Cortex of kidney (tissue), 1 donor: ENCODE measurements at places on chromosomes 7 and 10.

DNA sequence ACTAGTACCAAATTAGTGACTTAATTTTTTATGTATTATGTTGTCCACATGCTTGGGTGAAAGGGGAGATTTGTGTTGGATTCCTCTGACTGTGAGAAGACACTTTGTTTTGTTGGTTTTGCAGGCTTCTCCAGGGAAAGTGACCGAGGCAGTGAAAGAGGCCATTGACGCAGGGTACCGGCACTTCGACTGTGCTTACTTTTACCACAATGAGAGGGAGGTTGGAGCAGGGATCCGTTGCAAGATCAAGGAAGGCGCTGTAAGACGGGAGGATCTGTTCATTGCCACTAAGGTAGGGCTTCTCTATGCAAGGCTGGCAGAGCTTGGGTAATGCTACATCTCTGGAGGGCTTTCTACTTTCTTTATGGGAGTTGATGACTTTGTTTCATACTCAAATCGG lies 4.5 kb downstream of the AKR1E2 start:
- DNase-seq = no peak

- no peak for DNase-seq
Measured at GRCh38 chr7:51165337-51165736, 151.3 kb downstream of the COBL start.

GRCh38 chr7:151312831-151313809 lies 28.5 kb upstream of the NUB1 start:
- DNase-seq = no peak

DNA sequence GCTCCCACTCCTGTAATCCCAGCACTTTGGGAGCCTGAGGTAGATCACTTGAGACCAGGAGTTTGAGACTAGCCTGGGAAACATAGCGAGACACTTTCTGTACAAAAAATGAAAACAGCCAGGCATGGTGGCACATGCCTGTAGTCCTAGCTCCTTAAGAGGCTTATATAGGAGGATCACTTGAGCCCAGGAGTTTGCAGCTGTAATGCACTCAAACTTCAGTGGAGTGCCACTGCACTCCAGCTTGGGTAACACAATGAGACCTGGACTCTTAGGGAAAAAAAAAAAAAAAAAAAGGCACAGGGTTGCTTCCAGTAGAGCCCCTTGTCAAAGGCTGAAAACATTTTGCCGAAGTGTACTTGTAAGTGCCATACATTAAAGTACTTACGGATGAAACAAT lies 195.3 kb downstream of the PHTF2 start:
- DNase-seq = no peak

GRCh38 chr10:110629680-110630191 lies 14.4 kb upstream of the RBM20 start:
- DNase-seq = no peak

DNA sequence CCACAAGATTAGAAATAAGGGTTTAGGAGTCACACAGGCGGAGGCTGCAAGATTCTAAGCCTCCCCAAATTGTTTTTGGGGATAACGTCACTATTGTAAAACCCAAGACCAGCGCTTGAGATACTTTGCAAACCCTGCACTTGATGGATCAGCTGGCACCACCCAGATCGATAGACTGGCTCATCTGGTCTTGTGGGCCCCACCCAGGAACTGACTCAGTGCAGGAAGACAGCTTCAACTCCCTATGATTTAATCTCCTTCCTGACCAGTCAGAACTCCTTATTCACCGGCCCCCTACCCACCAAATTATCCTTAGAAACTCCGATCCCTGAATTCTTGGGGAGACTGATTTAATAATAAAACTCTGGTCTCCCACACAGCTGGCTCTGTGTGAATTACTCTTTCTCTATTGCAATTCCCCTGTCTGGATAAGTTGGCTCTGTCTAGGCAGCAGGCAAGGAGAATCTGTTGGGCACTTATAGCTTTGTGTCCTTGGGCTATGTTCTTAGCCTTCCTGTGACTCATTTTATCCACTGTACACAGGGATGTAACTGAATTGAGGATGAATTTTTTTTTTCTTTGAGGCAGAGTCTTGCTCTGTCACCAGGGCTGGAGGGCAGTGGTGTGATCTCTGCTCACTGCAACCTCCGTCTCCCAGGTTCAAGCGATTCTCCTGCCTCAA lies 64.4 kb upstream of the CARD11 start:
- no peak for DNase-seq

DNA sequence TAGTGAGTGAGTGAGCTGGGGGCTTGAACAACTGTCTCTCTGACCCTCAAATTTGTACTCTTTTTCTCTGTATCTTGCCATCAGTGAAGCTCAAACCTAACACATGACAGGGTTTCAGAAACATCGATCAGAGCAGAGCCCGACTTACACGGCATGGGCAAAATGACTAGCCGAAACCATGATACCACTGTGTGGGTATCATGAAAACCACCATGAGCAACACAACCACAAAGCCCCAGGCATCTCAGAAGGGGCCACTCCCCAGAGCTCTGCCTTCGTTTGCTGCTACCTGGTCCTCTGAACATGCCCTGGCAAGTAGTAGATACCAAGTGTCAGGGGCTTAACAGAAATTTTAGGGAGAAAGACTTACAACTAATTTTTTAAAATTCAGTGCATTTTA lies 308.5 kb downstream of the WDR11 start:
- DNase-seq = no peak

- no peak for DNase-seq
Measured at GRCh38 chr7:51344406-51345138, 28.0 kb upstream of the COBL start.

DNA sequence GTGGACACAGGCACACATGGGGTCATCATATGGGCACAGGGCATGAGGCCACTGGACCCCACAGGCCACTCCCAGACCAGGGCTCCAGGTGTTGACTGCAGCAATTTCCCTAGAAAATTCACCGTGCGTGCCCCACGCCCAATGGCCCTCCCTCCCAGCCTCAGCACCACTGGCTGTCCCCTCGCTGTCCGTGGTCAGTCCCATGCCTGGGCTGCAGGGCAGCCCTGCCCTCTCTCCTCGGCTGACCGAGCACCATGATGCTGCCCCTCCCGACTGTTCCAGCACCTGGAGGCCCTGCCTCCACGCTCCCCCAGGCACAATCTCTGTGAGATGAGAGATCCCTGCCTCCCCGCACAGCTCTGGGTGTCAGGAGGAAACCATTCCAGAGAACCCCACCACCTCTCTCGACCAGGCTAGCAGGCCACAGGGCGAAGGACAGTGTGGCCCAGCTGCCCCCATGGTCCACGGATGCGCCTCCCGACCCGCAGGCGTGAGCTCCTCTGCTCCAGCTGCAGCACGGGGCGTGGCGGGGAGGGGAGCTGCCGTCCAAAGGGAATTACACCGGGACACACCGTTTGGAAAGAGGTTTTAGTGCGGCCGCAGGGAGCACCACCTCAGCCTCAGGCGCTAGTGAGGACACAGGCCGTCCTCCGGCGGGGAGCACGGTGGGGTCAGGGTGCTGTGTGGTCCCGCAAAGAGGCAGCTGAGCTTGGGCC lies 12.6 kb downstream of the NUDT1 start:
- no peak for DNase-seq

DNA sequence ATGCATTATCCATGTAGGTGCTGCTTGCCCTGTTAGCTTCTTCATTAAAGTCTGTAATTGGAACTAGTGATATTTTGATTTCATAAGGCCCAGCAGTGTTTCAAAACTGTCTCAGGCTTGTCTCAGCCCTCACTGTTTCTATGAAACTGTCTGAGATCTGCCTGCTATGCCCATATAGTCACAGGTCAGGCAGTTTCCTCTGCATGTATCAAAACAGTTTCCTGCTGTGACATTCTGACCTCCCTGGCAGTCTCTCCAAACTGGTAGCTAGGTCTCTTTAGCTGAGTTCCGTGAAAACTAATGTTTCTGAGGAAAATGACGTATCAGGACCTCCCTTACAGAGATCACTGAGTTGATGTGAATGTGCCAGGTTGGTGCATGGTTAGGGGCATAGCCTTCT lies 18.9 kb upstream of the SEMA3D start:
- DNase-seq = no peak

GRCh38 chr7:36115448-36116321 lies 37.4 kb upstream of the EEPD1 start:
- no peak for DNase-seq

DNA sequence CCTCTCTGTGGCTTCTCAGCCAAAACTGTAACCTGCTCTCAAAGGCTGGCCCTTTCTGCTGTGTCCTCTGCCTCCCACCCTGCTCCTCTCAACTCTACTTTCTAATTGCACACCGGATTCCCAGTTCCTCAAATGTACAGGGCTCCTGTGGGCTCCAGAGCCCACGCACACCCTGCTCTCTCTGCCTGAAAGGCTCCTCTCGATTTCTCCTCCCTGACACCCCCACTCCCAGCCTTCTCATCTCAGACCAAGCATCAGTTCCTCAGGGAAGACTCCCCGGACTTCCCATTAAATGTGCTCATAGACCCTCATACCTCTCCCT lies 111.7 kb upstream of the STEAP1B start:
- no peak for DNase-seq

DNA sequence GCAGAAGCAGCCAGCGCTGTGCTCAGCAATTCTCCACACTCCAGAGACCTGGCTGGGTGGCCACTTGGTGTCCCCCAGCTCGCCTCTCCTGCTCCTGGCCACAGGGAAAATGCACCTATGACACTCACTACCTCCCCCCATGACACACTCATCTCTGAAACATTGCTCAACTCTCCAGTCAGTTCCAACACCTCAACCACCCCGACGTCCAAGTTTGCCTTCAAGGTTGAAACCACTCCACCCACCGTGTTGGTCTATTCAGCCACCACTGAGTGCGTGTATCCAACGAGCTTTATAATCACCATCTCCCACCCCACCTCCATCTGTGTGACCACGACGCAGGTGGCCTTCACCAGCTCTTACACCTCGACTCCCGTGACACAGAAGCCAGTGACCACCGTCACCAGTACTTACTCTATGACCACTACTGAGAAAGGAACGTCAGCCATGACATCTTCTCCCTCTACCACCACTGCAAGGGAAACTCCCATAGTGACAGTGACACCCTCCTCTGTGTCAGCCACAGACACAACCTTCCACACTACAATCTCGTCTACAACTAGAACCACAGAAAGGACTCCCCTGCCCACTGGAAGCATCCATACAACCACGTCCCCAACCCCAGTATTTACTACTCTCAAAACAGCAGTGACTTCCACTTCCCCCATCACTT lies 2.7 kb downstream of the MUC3A start:
- no peak for DNase-seq

GRCh38 chr10:12448729-12449391 lies 99.5 kb downstream of the CAMK1D start:
- no peak for DNase-seq

GRCh38 chr10:9342885-9343570 lies 1288.5 kb downstream of the GATA3 start:
- DNase-seq = no peak
